ENCODE measurements at places on chromosomes 7 and 10. TPM values are rescaled to one million over a fixed set of nuclear protein-coding genes. Genes with fewer than 3 reads are reported as not detected.

Gene NEUROD6
- not detected for polyA plus RNA-seq

Gene LAMB1
- polyA plus RNA-seq: 0.44 TPM

Gene SPACDR
- 0.56 TPM for polyA plus RNA-seq

Gene PRLHR
- not detected for polyA plus RNA-seq

Gene NODAL
- polyA plus RNA-seq: 0.43 TPM

Gene SPDYE16
- 0.13 TPM for polyA plus RNA-seq

Gene SVOPL
- polyA plus RNA-seq: not detected

Measured in CD8-positive, alpha-beta memory T cell (primary cell).